ENCODE measurements at places on chromosomes 1 and 21.

DNA sequence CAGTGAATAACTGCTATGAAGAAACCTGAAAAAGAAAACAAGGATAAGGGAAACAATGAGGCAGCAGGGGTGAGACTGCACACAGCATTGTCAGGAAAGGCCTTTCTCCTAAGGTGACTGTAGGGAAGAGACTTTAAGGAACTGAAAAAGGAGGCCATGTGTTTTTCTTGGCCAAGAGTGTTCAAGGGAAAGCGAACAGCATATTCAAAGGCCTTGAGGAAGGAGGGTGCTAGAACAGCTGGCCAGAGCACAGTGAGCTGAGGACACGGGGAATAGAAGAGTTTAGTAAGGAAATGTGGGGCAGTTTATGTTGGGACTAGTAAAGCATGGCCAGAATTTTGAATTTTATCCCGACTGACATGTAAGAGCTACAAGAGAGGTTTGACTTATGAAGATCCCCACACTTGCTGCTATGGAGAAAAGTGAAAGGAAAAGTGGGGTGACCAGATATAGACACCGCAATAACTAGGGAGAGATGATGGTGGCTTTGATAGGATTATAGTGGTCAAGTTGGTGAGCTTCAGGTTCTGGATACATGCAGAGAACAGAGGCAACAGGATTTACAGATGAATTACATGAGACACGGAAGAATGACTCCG lies 1.4 kb downstream of the RWDD2B start:
- DNase-seq, result no peak

DNA sequence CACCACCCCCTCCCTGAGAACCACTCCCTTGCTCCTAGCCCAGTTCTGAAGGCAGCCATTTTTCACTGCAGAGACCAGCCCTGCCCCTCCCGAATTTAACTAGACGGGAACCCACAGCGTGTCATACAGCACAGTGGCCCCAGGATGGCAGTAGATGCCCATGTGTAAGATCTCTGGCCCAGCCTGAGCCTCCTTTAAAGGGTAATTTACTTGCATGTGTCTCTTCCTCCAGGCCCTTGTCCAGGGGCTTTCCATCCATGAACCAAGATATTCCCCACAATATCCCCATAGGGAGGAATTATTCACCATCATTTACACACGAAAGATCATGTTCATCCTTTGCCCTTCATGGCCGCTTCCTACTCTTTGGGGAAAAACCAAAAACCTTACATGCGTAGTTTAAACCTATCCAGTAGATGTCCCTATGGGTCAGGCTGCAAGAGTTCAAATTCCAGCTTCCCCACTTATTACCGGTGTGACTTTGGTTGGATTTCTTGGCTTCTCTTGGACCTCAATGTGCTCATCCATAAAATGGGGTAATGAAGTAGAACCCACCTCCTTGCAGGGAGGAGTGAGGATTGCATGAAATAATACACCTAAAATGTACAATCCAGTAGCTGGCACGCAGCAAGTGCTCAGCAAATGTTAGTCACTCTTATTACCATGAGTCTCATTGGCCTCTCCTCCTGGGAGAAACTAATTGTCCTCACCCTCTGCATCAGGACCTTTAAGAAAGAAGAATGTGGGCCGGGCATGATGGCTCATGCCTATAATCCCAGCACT lies 4.0 kb upstream of the LACTBL1 start:
- no peak for DNase-seq

DNA sequence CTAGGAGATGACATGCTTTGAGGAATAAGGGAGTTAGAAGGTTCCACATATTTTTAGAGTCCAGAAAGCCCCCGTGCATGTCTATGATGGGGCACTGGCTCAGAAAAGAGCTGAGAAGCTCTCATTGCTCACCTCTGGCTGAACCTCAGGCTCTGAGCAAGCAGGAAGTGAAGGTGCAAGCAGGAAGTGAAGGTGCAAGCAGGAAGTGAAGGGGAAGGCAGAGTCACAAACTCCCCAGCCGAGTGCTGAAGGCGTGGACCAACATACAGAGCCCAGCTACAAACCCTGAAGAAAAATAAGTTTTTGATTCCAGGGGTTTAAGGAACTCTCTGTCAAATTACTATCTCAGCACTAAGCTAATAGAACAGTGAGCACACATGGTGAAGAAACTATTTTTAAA lies 7.0 kb downstream of the KRTAP10-8 start:
- DNase-seq, result no peak

DNA sequence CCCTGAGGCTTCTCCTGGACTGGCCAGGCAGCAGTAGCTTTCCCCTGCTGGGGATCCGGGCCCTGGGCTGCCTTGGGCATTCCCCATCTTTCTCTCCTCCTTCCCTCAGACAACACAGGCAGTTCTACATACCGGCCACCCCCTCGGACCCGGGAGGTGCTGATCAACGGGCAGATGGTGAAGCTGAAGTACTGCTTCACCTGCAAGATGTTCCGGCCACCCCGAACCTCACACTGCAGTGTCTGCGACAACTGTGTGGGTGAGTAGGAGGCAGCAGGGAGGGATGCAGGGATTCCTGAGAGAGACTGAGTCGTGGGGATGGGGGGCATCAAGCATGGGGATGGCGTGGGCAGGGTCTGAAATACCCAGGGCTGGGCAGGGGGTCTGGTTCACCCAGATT lies 14.4 kb upstream of the SFN start:
- no peak for DNase-seq

DNA sequence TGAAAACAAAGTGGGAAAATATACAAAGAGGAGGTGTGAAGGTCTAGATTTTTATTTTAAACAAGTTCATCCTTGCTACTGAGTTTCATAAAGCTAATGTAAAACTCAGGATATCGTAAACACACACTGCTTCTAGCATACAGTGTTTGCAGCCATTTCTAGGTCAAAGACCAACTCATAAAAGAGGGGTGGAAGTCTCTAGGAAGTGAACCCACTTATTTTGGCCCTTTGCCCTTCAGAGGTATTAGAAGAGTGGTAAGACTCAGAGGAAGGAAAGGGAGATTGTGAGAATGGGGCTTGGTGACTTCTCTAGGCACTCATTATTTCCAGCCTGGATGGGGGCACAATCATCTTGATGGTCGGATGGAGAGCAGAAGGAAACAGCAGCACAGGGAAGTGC lies 91.2 kb downstream of the TNFSF18 start:
- no peak for DNase-seq

GRCh38 chr1:44050261-44050660 lies 19.0 kb upstream of the SLC6A9 start:
- DNase-seq, result no peak

DNA sequence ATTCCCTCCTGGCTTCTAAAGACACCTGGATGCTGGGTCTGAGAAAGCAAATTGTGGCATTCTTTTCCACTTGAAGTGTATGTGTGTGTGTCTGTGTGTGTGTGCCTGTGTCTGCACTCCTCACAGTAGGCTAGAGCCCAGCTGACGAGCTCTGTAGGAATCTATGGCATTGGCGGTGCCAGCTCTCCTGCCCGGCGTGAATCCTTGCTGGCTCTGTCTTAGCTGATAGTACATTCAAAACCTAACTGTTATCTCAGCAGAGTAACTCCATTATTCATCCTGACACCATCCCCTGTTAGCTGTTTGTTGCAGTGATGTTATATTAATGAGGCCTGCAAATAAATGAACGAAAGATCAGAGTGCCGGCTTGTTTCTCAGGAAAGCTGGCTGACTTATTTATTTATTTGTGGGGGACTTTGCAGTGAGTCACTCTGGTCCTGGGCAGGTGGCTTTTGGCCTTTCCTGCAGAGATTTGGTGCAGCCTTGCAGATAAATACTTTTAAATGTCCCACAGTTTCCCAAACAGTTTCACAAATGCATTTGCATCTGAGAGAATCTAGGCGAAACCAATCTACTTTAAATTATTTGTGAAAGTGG lies 160.6 kb upstream of the CD34 start:
- DNase-seq, result no peak

DNA sequence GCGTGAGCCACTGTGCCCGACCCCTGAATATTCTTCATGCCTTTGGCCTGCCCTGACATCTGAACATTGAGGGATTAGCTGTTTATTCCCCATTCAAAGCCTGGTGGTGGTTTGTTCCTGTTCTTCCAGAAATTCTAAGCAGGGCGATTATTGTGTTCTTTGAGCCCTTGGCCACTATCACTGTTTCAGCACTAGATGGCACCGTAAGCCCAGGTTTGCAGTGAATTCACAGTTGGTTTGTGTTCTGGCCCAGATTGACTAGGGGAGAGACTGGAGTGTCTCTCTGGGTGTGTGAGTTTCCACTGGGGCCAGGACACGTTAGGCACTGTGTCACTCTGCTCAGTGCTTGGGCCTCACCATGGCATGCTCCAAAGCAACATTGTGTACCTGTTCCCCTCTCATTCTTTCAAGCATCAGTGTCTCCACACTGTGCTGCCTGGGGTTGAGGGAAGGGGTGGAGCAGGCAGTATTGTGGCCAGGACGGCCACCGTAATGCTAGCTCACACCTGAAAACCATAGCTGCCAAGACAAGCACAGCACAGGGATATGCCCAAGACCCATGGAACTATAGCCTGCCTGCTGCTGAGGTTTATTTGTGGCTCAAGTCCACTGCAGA lies 52.7 kb downstream of the PKN2 start:
- no peak for DNase-seq

DNA sequence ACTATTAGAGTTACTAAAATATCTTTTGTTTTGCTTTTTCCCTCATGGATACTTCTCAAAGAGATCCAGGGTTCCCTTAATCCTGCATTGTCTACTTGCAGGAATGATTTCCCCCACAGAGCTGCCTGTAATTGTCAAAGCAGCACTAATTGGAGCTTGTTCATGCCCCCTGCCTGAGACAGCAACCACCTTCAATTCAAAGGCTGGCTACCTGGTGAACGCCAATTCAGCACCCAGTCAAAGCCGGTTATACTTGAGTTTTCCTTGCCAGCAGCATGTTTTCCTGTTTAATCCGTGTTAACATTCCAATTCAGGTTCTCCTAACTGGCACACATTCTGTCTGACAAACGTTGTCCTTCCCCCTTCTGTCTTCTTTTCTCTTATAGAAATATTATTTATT lies 382.9 kb downstream of the NTNG1 start:
- DNase-seq, result no peak

- no peak for DNase-seq
Measured at GRCh38 chr1:66291531-66291864, 242.5 kb upstream of the SGIP1 start.

- no peak for DNase-seq
Measured at GRCh38 chr21:37071561-37072273, 1.2 kb downstream of the PIGP start.

DNA sequence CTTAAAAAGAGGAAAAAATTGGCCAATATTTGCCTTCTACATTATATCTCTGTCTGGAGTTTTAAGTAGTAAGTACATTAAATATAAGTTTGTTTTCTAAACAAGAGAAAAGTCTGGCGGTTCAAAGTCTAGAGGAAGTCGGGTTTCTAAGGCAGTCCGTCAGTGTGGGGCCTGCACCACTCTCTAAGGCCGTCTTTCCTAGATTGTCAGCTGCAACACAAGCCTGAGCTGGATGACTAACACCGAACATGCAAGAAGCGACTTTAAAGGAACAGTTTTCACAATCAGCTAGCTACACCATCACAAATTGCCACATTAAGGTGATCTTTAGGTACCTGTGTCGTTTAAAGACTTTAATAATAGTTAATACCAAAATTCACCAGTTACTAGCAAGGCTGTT lies 19.6 kb downstream of the CCSAP start:
- DNase-seq, result no peak

- DNase-seq, result no peak
Measured at GRCh38 chr1:220796530-220796929, 9.8 kb downstream of the MTARC1 start.

- DNase-seq, result no peak
Measured at GRCh38 chr1:45306319-45306718, 20.4 kb upstream of the HPDL start.
